Activated CD4-positive, alpha-beta memory T cell treated with anti-CD3 and anti-CD28 coated beads for 36 hours (primary cell): ENCODE measurements at places on chromosomes 6 and 20. TPM values are rescaled to one million over a fixed set of nuclear protein-coding genes. Genes with fewer than 3 reads are reported as not detected.

Gene CCN5
- not detected for total RNA-seq

Gene PPP1R3G
- total RNA-seq: not detected

Gene GABRR1
- not detected for total RNA-seq

Gene RSPO3
- not detected for total RNA-seq

Gene SLC2A4RG
- 59.0 TPM for total RNA-seq

Gene RWDD2A
- 2.6 TPM for total RNA-seq

Gene SAMD3
- total RNA-seq: 3.7 TPM

Gene DEFB124
- total RNA-seq: not detected

Gene ME1
- total RNA-seq: 0.24 TPM

Gene UST
- total RNA-seq: 4.9 TPM

Gene RSPH4A
- not detected for total RNA-seq

- DNase-seq: no peak
Measured at GRCh38 chr20:16944745-16945144, 196.6 kb downstream of the OTOR start.

- DNase-seq: no peak
Measured at GRCh38 chr20:3557237-3557785, 86.5 kb downstream of the ATRN start.

DNA sequence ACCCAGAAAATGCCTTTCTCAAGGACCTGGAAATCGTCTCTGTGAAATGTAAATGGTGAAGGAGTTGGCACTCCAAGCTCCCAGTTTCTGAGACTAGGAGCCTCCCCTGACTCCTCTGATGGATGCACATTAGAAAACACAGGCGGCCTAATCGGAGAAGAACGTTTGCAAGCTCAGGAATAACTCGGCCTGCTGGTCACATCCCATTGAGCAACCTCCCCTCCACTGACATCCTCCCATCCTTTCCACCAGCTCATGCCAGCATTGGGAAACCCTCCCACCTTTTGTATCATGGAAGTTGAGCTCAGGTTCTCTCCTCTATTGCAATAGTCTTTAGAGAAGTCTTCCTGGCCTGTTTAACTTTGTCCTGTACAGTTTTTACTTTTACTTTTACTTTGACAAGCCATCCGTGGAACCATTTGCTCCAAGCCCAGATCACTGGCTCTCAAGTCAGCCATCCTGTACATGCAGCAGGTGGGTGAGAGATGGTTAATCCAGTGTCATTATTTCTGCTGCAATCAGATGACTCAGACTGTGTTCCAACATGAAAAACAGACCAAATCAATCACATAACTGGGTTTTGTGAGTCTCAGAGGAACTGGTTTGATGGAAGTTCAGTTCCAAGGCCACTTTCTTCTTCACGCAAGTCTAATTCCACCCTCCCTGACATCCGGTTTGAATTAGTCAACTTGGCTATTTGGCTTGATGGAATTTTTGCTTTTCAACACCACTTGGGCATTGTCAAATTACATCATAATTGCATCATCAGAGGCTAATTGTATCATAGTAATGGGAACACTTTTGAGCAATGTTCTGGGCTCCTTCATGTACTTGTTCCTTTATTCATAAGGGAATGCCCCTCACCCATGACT lies 619.4 kb upstream of the CDH4 start:
- DNase-seq: no peak

DNA sequence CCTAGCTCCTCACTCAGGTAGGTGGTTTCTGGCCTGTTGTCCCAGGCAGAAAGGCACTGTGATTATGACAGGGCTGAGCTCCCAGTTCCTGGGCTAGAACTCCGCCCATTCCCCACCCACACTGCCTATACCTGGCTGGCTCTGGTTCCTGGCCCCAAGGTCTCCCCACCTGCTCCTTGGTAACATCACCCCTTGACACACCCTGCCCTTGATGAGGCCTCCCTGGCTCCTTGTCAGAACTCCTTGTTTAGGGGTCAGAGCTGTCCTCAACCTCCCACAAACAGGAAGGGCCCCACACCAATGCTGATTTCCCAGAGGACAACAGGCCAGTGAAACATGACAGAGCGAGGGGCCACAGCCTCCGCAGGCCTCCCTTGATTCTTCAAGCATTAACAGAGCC lies 15.5 kb upstream of the MYMX start:
- DNase-seq: no peak

- DNase-seq: no peak
Measured at GRCh38 chr6:46626228-46626909, 26.2 kb downstream of the CYP39A1 start.

DNA sequence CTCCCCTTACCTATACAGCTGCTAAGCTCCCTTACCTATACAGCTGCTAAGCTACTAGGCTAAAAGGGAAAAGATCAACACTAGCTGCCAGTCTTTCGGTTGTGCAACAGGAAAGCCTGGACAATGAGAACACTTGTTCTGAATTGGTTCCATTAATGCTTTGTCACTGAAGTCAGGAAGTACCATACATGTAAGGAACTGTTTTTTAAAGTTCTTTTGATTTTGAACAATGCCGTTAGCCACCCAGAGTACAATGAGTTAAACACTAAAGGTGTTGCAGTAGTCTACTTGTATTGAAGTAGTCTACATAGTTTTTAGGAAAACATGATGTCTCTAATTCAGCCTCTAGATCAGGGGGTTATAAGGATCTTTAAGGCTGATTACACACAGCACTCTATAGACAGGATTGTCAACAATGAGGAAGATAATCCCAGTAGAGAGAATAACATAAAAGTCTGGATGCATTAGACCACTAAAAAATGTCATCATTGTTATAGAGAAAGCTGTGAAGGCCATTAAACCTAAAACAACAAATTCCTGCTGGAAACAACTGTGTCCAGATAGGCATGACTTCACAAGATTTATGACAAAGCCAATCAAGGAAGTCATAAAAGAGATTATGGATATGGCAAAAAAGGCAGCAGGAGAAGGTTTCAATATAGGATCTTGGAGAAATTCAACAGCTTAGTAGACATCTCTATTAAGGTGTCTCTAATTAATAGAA lies 306.3 kb downstream of the PHF3 start:
- DNase-seq: no peak

GRCh38 chr20:19990850-19991249 lies 26.3 kb upstream of the NAA20 start:
- no peak for DNase-seq

- no peak for DNase-seq
Measured at GRCh38 chr6:86722131-86722530, 215.2 kb upstream of the HTR1E start.

- no peak for DNase-seq
Measured at GRCh38 chr20:11826334-11826733, 91.4 kb upstream of the BTBD3 start.
